ENCODE measurements at places on chromosomes 6 and 20.

GRCh38 chr6:158648682-158649131 lies 1.1 kb upstream of the SYTL3 start:
- peak overlapping the region; percentile 96 for H3K27ac ChIP-seq
- H3K36me3 ChIP-seq, result no peaks in the 10 kb centered on the region
- no peak overlapping the region for H3K4me3 ChIP-seq

GRCh38 chr6:19245656-19246055 lies 591.5 kb upstream of the ID4 start:
- no peak overlapping the region for H3K27ac ChIP-seq
- no peaks in the 10 kb centered on the region for H3K4me1 ChIP-seq
- H3K36me3 ChIP-seq, result peaks cover 31% of the 10 kb centered on the region

DNA sequence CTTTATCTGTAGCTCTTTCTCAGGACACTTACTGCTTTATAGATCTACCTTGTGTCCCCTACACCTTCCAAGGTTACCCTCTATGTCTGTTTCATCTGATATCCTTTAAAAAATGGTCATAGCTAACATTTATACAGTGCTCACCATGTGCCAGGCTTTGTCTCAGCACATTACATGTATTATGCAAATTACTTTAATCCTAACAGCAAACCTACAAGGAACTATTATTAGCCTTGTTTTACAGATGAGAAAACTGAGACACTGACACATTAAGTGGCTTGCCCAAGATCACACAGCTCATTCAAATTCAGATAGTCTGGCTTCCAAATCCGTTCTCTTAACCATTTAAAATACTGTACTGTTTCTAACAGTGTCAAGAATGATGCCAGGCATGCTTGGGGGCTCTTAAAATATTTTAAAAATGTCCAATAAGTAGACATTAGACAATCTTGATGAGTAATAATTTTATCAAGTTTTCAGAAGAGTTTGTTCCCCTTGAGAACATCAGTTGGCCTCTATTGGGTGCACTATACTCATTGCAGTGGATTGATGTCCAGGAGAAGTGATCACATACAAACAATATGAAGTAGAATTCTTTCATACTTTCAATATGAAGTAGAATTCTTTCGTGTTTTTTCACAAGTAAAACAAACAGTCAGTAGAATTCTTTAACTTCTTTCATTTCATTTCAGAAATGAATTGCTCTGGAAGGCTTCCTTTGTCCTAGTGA lies 69.6 kb downstream of the DNAH8 start:
- peaks cover 75% of the 10 kb centered on the region for H3K4me1 ChIP-seq
- peak overlapping the region; percentile 45 for H3K27ac ChIP-seq
- DNase-seq, result no peak
- no peaks in the 10 kb centered on the region for H3K27me3 ChIP-seq

DNA sequence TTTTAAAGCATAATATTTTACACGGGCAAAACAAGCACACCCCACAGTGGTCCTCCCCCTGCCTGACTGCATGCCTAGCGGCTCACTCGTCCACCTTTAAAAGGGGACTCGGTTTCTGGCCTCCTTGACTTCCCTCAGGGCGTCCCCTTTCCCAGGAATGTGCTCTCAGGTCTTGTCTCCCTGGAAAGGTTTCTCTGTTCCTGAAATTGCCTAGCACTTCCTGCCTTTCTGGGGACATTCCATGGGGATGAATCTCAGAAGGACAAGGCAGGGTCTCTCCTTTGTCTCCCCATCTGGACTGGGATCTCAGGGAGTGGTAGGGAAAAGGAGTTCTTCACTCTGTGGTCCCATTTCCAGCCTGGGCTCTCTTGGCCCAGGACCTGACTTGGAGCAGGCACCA lies 4.9 kb downstream of the TCF15 start:
- no peak for DNase-seq
- H3K36me3 ChIP-seq, result no peaks in the 10 kb centered on the region
- H3K27me3 ChIP-seq, result peaks cover 12% of the 10 kb centered on the region
- peaks cover 13% of the 10 kb centered on the region for H3K4me1 ChIP-seq
- H3K4me3 ChIP-seq, result no peak overlapping the region

- H3K27me3 ChIP-seq, result no peaks in the 10 kb centered on the region
- H3K4me1 ChIP-seq, result peaks cover 11% of the 10 kb centered on the region
- H3K27ac ChIP-seq, result peak overlapping the region; percentile 66
- H3K4me3 ChIP-seq, result no peak overlapping the region
- DNase-seq, result no peak
Observed at GRCh38 chr20:48025051-48025515, 239.8 kb upstream of the SULF2 start.

- no peak overlapping the region for H3K4me3 ChIP-seq
- no peak for DNase-seq
- H3K27ac ChIP-seq, result no peak overlapping the region
- H3K4me1 ChIP-seq, result peaks cover 3% of the 10 kb centered on the region
Observed at GRCh38 chr20:44074252-44075151, 112.5 kb downstream of the JPH2 start.

- H3K4me3 ChIP-seq, result no peak overlapping the region
- peaks cover 12% of the 10 kb centered on the region for H3K4me1 ChIP-seq
- H3K27me3 ChIP-seq, result peaks cover 2% of the 10 kb centered on the region
- H3K27ac ChIP-seq, result no peak overlapping the region
Observed at GRCh38 chr6:43450699-43451131, 4.6 kb downstream of the DLK2 start.

DNA sequence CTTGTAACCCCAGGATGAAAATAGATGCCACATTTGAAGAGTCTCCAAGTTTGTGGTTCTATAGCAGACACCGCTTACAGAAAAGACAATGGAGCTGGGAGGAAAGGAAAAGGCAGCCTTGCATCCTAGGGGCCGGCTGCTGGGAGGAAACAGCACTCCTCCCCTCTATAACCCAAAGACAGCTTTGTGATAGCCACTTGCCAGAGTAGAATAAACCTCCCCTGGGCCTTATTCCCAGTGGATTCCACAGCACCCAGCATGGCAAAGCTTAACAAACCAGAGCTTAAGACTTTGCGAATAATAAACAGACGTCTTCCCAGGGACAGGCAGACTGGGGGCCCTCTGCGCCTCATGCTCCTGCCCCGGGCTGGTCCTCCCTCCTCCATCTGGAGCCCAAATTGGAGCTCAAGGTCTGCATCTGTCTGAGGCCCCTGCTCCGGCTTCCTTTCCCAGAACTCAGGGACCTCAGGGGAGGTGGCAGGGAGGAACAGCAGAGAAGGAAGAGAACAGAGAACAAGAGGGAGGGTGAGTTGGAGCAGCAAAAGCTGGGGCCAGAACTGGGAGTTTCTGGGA lies 8.8 kb upstream of the TAF8 start:
- no peak overlapping the region for H3K4me3 ChIP-seq
- peak overlapping the region; percentile 49 for H3K27ac ChIP-seq
- H3K27me3 ChIP-seq, result no peaks in the 10 kb centered on the region
- peaks cover 51% of the 10 kb centered on the region for H3K4me1 ChIP-seq

DNA sequence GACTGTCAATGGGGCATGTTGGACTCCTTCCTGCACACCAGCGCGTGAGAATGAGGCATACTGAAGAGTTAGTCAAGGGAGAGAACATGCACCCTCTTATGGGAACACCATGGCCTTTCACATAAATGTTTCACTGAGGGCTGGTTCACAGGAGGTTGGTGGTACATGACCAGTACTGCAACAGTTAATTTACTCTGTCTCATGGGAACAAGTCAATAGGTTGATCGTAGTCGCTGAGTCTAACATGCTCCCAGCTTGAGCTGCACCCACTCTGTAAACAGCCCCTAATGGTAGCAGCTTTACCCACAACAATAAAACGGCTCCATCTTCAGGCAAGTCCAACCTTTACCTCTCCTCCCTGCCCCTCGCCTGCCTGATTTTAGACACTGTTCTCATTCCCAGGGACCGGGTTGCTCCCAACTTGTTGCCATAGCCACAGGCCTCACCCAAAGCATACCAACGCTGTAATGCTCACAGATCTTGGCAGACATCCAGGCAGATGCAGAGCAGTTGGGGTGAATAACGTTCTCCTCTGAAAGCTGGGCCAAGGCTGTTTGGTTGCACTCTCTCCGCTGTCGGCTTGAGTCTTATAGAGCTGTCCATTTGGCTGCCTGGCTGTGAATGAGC lies 111.3 kb downstream of the LY86 start:
- no peaks in the 10 kb centered on the region for H3K36me3 ChIP-seq
- H3K27ac ChIP-seq, result peak overlapping the region; percentile 68

GRCh38 chr6:18053555-18054445 lies 66.4 kb upstream of the KIF13A start:
- no peak overlapping the region for H3K27ac ChIP-seq
- H3K36me3 ChIP-seq, result no peaks in the 10 kb centered on the region
- no peaks in the 10 kb centered on the region for H3K27me3 ChIP-seq
- no peak overlapping the region for H3K4me3 ChIP-seq

DNA sequence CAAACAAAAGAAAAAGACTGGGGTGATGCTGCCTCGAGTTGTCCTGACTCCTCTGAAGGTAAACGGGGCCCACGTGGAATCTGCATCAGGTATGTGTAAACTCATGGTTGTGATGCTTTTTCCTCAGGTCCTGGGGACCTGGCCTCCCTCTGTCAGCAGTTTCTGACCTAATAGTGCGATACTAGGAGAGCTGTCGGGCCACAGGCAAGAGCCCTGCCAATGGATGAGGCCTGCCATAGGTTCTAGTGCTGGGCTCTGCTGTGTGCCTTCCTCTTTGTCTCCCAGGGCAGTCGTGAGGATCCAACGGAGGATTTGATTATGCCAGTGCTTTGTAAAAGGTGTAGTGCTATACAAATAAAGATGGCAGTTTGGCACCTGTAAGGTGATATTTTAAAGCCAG lies 71.2 kb downstream of the ASXL1 start:
- H3K4me3 ChIP-seq, result no peak overlapping the region
- no peaks in the 10 kb centered on the region for H3K27me3 ChIP-seq
- H3K36me3 ChIP-seq, result peaks cover 54% of the 10 kb centered on the region
- DNase-seq, result no peak
- H3K27ac ChIP-seq, result peak overlapping the region; percentile 47
- no peaks in the 10 kb centered on the region for H3K4me1 ChIP-seq

DNA sequence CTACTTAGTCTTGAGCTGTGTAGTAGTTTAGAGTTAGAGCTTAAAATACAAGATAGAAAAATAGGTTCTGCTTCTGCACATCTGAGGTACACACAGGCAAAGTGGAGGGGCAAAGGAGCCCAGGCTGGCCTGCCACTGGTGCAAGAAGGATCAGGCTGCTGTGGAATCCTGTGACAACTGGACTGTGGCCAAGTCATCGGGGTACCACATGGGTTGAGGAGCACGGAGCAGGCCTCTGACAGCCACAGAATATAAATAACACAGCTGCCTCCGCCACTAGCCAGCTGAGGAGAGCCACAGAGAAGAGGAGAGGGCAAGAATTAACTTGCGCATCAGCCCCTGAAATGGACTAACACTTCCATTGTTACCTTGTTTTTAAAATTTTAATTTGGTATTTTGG lies 206.0 kb upstream of the MARCKS start:
- H3K27me3 ChIP-seq, result no peaks in the 10 kb centered on the region
- no peak overlapping the region for H3K4me3 ChIP-seq
- no peak for DNase-seq
- H3K27ac ChIP-seq, result peak overlapping the region; percentile 76

DNA sequence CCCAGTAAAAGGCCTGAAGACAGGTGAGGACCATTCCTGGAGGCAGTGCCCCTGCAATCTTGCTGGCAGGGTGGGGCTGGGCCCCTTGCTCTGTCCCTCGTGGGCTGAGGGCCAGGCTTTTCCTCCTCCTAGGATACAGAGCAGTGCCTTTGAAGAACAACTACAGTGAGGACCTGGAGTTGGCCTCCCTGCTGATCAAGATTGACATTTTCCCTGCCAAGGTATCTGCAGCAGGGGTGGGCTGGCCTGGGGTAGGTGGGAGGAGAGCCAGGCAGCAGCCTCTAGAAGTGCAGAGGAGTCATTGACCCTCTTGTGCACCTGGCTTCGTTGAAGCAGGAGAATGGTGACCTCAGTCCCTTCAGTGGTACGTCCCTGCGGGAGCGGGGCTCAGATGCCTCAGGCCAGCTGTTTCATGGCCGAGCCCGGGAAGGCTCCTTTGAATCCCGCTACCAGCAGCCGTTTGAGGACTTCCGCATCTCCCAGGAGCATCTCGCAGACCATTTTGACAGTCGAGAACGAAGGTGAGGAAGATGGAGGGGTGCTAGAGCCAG lies 36.5 kb downstream of the PLCG1 start:
- H3K4me1 ChIP-seq, result peaks cover 63% of the 10 kb centered on the region
- no peaks in the 10 kb centered on the region for H3K27me3 ChIP-seq
- H3K4me3 ChIP-seq, result no peak overlapping the region
- peaks cover 36% of the 10 kb centered on the region for H3K36me3 ChIP-seq
- peak overlapping the region; percentile 84 for H3K27ac ChIP-seq

- no peak overlapping the region for H3K27ac ChIP-seq
- H3K36me3 ChIP-seq, result no peaks in the 10 kb centered on the region
- H3K4me3 ChIP-seq, result no peak overlapping the region
- DNase-seq, result no peak
- peaks cover 1% of the 10 kb centered on the region for H3K27me3 ChIP-seq
Observed at GRCh38 chr6:43290339-43290904, 7.6 kb upstream of the SLC22A7 start.

DNA sequence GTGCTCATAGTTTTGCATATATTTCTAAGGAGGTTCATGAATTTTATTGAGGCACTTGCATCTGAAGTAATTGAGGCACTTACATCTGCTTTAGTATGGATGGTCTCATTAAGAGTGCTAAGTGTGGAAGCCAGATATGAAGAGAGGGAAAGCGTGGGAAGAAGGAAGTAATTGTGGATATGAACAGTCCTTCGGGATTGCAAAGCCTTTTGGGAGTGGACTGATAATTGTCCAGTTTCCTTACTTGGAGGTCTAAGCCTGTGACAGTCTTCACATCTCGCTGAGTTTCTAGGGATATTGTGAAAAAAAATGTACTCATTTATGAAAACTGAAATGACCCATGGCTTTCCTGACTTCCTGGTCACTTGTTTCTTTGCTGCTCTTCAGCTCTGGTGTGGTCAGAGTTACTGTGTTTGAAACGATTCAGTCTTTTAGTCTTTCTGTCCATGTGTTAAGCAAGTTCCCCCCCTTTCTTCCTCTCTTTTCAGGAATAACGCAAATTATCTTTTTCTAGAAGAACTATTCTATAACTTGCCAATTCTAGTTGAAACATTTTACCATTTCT lies 137.3 kb downstream of the ZFAND3 start:
- DNase-seq, result no peak
- H3K4me1 ChIP-seq, result peaks cover 14% of the 10 kb centered on the region
- H3K4me3 ChIP-seq, result no peak overlapping the region
- H3K36me3 ChIP-seq, result no peaks in the 10 kb centered on the region
- H3K27me3 ChIP-seq, result no peaks in the 10 kb centered on the region

DNA sequence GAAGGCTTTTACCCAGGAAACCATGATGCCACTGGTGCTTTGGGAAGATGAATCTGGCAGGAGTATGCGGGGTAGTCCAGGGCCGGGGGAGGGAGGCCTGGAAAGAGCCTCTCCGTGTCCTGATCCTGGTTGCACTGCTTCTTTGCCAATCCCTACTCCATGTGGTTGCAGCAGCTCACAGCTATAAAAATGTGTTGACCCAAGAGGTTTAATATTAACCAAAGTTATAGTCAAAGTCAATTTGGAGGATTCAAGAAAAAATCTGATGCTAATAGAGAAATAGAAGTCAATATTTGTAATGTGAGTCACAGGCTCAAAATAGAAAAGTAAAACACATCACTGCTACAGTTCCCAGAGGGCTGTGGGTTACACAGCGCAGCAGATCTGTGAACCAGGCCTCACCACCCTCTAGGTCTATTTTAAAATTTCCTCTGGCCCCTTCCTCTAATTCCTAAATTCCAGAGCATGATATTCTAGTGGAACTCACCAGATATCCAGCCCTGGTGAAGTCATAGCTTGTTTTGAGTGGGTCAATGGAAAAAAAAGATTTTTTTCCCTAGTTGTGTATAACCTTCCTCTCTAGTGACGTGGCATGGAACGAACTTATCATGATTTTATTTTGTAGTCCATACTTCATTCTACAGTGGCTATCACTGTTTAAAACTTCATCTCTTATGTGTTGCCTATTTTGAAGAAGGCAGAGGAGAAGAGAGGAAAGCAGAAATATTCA lies 63.2 kb upstream of the BMP2 start:
- H3K4me1 ChIP-seq, result peaks cover 69% of the 10 kb centered on the region
- no peak for DNase-seq
- H3K36me3 ChIP-seq, result no peaks in the 10 kb centered on the region
- no peak overlapping the region for H3K4me3 ChIP-seq
- peak overlapping the region; percentile 96 for H3K27ac ChIP-seq
- no peaks in the 10 kb centered on the region for H3K27me3 ChIP-seq

Measured in chondrocyte (in vitro differentiated cells).